ENCODE measurements at places on chromosomes 11 and 22. TPM values are rescaled to one million over a fixed set of nuclear protein-coding genes. Genes with fewer than 3 reads are reported as not detected.

TAF6L gene
- 10.2 TPM for total RNA-seq

PGAP2 gene
- total RNA-seq, result 33.6 TPM

SUSD2 gene
- total RNA-seq, result 0.65 TPM

KCNJ4 gene
- not detected for total RNA-seq

Measured in activated CD4-positive, alpha-beta T cell treated with anti-CD3 and anti-CD28 coated beads for 36 hours (primary cell).